Lung microvascular endothelial cell (primary cell): ENCODE measurements at places on chromosomes 2 and 18. TPM values are rescaled to one million over a fixed set of nuclear protein-coding genes. Genes with fewer than 3 reads are reported as not detected.

The RAB27B gene
- under 0.01 TPM in 1 of 2 replicates, not detected in the other for total RNA-seq

The OSBPL6 gene
- total RNA-seq, result 2.4 and 4.0 TPM in 2 replicates

The DUSP19 gene
- total RNA-seq, result 1.5 and 3.6 TPM in 2 replicates

The DSG4 gene
- not detected in 2 replicates for total RNA-seq

The OSR1 gene
- 0.65 and 1.6 TPM in 2 replicates for total RNA-seq

The ANKMY1 gene
- 3.5 and 6.0 TPM in 2 replicates for total RNA-seq

The SPRED2 gene
- 1.7 and 2.0 TPM in 2 replicates for total RNA-seq

The ITGAV gene
- 138 and 189 TPM in 2 replicates for total RNA-seq

The UCN gene
- total RNA-seq, result 0.40 and 0.44 TPM in 2 replicates

The FEV gene
- not detected in 2 replicates for total RNA-seq

The FBLN7 gene
- total RNA-seq, result 0.87 and 2.2 TPM in 2 replicates

The CCDC74B gene
- 0.79 and 1.5 TPM in 2 replicates for total RNA-seq

The ALMS1 gene
- total RNA-seq, result 3.7 and 5.2 TPM in 2 replicates

The HEATR5B gene
- 20.9 and 30.0 TPM in 2 replicates for total RNA-seq
